ENCODE measurements at places on chromosomes 4 and X.

DNA sequence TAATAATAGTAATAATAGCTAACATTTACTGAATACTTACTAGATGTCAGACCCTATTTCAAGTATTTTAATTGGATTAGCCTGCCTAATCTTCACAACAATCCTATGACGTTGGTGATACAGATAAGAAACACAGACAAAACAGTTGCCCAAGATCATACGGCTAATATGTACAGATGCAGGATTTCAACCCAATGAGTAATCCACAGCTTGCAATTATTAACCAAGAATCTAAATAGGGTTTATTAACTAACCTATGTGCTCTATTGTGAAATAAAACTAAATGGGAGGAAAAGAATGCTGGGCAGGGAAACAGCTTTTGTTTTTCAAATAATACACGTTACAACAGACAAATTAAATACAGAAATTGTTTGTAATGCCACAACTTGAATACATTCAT is 23.4 kb downstream of the FBXO8 start:
- DNase-seq = no peak

DNA sequence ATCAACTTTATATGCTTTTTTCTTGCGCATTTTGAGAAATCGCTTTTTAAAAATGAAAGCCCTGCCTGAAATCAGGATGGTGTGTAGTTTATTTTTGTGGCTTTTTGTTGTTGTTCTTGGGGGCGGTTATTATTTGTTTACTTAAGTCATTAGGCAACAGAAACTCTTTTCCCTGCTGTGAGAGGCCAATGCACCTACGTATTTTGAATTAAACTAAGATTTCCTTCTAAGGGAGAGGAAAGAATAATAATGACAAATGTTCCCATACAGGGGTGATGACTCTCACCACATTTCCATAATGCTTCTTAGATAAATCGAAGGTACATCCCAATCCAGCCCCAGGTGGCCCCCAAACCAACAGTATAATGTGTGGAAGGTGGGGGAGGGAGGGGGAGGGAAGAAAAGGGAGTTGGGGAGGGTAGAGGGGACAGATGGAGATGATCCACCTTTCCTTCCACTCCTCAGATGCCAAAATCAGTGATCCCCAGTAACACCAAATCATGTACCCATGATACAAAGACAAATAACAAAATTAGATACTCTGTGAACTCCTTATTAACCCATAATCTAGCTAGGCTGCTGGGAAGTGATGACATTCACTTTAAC is 39.6 kb downstream of the ZNF827 start:
- no peak for DNase-seq

- no peak for DNase-seq
Observed at GRCh38 chr4:31104577-31104976, 384.4 kb downstream of the PCDH7 start.

GRCh38 chrX:19886883-19887531 is 393 bp downstream of the SH3KBP1 start:
- DNase-seq = peak; percentile 8

- no peak for DNase-seq
Observed at GRCh38 chr4:25144870-25145481, 15.3 kb downstream of the SEPSECS start.

DNA sequence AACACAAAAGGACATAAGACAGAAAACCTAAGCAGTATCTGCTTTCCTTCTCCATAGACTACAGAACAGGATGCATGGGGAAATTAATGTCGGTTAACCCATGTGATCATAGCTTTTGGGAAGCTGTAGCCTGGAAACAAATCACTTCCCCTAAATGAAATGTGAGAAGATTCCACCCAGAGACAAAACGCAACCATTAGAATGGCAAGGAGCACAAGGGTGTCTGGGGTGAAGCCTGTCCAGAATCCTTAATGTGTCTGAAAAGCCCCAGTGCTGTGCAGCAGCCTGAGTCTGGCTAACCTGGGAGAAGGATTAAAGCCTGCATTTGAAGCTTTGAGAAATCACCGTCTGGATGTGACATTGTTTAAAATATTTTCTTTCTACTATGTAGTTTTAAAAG is 213.3 kb downstream of the ANKRD50 start:
- DNase-seq = no peak

GRCh38 chrX:8783097-8783713 is 18.0 kb downstream of the FAM9A start:
- peak; percentile 11 for DNase-seq

DNA sequence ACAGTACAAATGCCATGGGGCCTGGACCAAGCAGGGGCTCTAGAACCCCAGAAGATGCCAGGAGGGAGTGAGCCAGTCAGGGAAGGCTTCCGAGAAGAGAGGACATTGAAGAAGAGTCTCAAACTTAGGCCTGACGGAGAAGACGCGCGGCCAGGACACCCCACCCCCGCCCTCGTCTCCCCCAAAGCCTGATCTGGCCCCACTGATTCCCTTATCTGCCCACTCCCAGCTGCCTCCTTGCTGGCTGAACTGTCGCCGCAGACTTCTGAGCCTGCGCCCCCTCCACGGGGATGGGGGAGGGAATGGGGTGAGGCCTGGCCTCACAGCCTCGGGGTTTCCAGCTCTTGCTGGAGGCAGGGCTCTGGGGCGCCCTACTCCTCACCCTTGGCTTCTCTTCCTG is 3.6 kb upstream of the GATA1 start:
- no peak for DNase-seq

GRCh38 chrX:152991123-152991522 is 2.8 kb downstream of the PNMA5 start:
- no peak for DNase-seq

DNA sequence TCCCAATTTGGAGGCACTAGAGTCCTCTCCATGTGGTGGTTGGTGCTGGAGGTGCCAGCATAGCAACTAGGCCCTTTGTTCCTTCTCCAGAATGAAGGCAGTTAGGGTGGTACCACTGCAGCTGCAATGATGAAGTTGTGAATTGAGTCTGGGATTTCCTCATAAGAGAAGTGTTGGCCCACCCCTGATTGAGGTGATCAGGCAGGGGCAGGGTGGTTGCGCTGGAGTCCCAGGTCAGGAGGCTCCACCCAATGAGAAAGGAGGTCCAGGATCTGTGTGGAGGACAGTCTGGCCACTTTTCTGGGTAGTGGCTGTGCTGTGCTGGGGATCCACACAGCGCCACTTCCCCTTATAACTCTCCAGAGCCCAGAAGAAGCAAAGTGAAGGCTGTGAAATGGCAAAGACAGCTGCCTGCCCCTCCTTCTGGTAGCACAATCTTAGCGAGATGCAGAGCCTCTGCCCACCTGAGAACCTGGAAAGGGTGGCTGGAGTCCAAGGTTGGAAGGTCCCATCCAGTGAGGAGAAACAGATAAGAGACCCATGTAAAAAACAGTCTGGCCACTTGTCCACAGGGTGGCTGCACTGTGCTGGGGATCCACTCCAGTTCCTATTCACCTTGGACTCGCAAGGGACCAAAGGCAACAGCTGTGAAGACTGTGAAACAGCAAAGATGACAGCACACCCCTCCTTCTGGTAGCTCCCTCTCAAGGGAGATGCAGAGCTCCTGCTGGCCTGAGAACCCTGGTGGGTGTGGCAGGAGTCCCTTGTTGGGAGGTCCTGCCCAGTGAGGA is 124.6 kb downstream of the RRAGB start:
- no peak for DNase-seq

DNA sequence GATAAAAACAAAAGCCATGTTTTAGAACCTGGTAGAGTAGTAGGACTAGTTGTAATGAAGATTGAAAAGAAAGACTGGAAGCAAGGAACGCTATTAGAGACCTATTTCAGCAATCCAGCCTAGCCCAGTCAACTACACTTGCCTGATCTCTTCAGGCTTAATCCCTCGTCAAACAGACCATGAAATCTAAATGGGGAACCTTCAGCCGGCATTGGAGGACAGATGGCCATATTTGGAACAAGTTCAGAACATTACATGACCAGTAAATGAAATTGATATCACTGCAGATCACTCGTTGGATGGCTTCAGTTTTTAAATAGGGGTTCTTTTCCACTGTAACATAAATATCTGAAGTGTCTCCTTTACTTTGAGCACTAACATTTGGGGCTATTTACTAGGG is 84.8 kb upstream of the WDR44 start:
- no peak for DNase-seq

DNA sequence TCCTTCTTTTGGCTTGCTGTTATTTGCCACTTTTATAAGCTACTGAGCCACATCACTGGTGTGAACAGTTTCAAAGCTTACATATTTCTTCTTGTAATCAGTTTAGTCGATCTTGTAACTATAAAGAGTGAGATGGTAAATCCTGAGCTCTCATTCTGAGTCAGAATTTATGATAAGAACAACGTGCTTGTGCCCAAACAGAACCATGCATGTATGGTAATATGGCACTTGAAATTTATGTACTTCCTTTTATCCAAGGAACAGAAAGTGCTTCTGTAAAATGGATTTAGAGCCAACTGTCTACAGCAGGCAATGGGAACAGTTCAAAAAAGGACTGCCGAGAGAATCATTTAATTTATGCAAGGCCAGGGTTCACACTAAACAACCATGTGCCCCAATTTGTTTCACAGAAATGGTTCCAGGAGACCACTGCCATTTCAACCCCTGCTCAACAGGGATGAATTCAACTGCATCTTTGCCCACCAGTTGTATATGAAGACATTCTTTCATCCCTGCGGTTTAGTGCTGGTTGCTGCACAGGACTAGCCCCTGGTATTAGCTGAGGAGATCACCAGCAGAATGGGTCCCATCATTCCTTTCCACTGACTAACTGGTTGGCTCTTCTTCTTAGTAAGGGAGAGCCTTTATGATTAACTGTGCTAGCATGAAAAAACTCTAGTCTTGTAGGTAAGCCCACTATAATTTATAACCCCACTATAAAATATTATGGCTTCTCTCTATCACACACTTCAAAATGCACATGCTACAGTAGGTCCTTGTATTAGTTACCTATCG is 162.9 kb upstream of the PGRMC2 start:
- no peak for DNase-seq

DNA sequence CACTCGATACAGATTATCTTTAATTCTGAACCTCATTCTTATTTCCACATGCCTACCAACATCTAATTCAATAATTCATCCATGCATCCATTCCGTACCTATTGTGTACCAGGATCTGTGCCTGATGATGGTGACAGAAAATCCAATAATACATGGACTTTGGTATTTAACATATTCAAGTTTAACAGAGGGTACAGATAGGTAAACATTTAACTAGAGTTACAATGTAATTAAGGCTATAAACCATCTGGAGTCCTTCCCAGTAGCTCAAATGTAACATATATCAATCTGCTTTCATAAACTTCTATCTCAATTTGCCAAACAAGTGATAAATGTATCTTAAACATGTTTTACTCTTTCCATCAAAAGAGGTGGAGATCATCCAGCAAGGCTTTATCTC is 561.5 kb upstream of the FTHL17 start:
- DNase-seq = no peak

GRCh38 chrX:155962906-155963305 is 34.6 kb upstream of the IL9R start:
- DNase-seq = no peak

DNA sequence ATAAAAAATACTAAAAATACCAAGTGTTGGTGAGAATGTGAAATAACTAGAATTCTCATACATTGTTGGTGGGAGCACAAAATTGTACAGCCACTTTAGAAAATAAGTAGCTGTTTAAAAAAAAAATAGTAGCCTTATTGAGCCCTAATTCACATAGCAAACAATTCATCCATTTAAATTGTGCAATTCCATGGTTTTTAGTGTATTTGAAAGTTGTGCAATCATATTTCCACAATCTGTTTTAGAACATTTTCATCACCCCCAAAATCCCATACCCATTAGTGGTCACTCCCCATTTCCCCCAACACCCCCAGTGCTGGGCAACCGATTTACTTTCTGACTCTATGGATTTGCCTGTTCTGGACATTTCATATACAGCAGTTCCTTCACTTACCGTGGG is 37.1 kb downstream of the STX18 start:
- DNase-seq = no peak

GRCh38 chr4:137861682-137862081 is 329.4 kb upstream of the PCDH18 start:
- no peak for DNase-seq

DNA sequence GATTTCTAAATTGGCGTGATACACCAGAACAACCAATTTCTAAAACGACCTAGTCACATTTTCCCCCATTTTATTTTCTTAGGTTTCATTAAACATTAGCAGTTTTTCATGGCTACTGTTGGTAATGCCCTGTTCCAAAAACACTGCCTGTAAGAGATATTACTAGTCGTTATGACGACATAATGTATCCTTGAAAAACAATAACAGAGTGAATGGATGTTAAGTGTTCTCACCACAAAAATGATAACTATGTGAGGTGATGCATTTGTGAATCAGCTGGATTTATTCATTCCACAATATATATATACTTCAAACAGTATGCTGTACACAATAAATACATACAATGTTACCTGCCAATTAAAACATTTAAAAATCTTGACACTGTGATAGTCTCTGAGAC is 1147.6 kb upstream of the PCDH10 start:
- DNase-seq = no peak

- DNase-seq = peak; percentile 45
Observed at GRCh38 chr4:153684182-153684970, at the start of gene TLR2. Gene TLR2, plus strand, starts transcription at chr4:153684280. Its CDS starts 18,628 bp downstream, at chr4:153702908.

DNA sequence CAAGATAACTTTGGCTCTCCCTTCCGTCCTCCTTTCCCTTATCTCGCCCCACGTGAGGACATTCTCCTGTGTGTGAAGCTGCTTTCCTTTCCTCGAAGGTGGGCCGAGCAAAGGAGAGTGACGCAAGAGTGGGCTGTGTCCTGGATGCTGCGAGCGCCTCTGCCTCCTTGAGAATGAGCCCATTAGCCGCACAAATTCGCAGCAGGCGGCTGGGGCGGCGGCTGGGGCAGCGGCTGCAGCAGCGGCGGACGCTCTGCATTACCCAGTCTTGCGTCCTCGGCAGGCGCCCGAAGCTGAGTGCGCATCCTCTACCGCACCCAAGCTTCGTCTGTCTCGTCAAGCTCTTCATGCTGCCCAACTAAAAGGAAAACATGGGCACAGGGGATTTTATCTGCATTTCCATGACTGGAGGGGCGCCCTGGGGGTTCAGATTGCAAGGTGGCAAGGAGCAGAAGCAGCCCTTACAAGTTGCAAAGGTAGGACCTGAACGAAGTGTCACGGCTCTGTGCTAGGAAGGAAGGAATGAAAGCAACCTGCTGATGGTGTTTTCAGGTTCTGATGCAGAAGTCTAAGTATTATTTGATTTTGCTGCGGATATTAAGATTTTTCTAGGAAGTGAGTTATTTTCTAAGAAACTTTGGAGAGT is at the start of gene SYNPO2:
SYNPO2 (plus strand) TSS at position 189 of the 646 bp plus-strand sequence; CDS start at position 372, 183 bp downstream.
- DNase-seq = no peak

DNA sequence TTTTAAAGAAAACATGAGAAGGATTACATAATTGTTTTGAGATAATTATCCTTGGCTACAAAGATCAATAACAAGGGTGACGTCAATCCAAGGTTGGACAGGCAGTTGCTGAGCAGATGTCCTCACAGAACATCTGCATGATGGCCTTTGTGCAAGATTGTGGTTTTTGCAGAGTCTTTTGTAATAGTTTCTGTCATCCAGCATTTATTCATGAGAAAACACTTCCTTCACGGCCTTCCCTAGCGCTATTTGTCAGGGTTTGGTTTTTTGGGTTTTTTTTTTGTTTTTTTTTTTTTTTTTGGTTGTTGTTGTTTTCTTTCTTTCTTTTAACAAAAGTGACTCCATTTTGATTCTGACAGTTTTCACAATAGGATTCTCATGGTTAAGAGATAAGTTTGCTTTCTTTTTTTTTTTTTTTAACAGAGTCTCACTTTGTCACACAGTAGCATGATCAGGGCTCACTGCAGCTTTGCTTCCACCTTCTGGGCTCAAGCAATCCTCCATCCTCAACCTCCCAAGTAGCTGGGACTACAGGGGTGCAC is 31.5 kb upstream of the ELF2 start:
- no peak for DNase-seq

- no peak for DNase-seq
Observed at GRCh38 chr4:128658214-128658631, 151.3 kb upstream of the JADE1 start.

All from effector CD4-positive, alpha-beta T cell (primary cell).